ENCODE measurements at places on chromosomes 4 and X. TPM values are rescaled to one million over a fixed set of nuclear protein-coding genes. Genes with fewer than 3 reads are reported as not detected.

The TNIP3 gene
- total RNA-seq: 0.45 TPM

The RPS6KA6 gene
- total RNA-seq: not detected

The YY2 gene
- total RNA-seq: 2.0 TPM

The SMARCA1 gene
- not detected for total RNA-seq

The CT45A3 gene
- not detected for total RNA-seq

The TRAM1L1 gene
- not detected for total RNA-seq

The PABPC4L gene
- not detected for total RNA-seq

The NOX1 gene
- not detected for total RNA-seq

The CNGA1 gene
- total RNA-seq: not detected

The RHOXF2 gene
- total RNA-seq: not detected

The TMEM271 gene
- total RNA-seq: not detected

- H3K27me3 ChIP-seq: no peaks in the 10 kb centered on the region
- no peak overlapping the region for H3K4me3 ChIP-seq
- H3K27ac ChIP-seq: no peak overlapping the region
These were observed 500.1 kb downstream of the PCDH18 start for GRCh38 chr4:137032222-137032621.

- no peak overlapping the region for H3K4me3 ChIP-seq
- H3K27ac ChIP-seq: no peak overlapping the region
- no peaks in the 10 kb centered on the region for H3K27me3 ChIP-seq
- H3K36me3 ChIP-seq: no peaks in the 10 kb centered on the region
- no peaks in the 10 kb centered on the region for H3K4me1 ChIP-seq
These were observed 38.9 kb downstream of the RGS12 start for GRCh38 chr4:3331511-3332394.

DNA sequence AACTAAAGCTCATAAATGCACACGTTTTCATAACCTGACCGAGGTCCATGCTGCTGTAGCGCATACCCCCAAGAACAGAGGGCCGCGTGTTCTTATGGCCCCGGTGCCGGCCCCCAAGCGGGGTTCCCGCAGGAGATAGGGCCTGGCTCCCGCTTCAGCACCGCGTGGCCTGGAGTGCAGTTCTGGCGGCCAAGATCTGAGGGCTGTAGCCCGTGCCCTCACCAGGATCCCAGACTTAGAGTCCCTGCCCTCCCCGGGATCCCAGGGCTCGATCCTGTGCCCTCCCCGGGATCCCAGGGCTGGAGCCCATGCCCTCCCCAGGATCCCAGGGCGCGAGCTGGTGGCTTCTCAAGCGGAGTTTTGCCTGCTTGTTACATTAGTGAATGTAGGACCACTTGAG is 1.0 kb upstream of the GRPEL1 start:
- no peak for DNase-seq
- H3K27me3 ChIP-seq: peaks cover 2% of the 10 kb centered on the region
- peaks cover 32% of the 10 kb centered on the region for H3K4me1 ChIP-seq

DNA sequence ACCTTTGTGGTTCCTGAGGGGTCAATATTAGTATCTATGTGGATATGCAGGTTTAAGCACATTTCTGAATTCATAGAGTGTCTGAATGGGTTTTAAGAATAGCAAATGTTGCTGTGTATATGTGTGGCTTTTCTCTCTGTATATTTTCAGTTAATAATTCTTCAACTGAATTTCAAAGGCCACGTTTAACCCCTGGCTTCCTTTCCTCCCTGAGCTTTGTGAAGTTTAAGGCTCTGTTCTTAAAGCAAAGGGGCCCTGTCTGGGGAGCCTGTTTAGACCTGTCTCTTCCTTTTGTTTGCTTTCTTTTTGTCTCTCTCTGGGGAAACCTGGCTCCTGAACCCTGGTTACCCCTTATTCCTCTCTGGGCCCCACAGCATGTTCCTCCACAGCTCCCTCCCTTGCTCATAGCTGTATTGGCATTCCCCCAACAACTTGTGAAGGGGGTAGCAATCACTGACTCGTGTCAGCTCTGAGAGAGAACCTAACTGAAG is 139.1 kb downstream of the COL4A6 start:
- no peak overlapping the region for H3K4me3 ChIP-seq
- no peaks in the 10 kb centered on the region for H3K4me1 ChIP-seq
- no peaks in the 10 kb centered on the region for H3K36me3 ChIP-seq
- no peak for DNase-seq
- H3K27ac ChIP-seq: no peak overlapping the region

DNA sequence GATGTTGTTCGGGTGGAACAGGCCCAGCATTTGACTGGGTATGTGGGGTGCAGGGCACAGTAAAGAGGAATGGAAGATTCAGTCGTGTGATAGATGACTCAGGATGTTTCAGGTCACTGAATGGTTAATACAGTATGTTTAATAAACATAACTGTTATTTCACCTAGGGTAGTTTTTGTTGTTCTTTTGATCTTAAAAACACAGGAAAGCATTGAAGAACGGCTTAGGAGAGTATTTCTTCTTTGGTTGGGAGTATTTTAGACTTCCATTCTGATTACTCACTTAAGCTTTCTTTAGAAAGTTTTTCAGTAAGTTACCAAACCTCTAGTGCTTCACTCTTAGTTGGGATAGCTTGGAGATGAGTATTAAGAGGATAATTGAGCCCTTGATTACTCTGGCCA is 62.3 kb downstream of the STAG2 start:
- peaks cover 5% of the 10 kb centered on the region for H3K4me1 ChIP-seq
- DNase-seq: no peak
- no peaks in the 10 kb centered on the region for H3K27me3 ChIP-seq
- H3K36me3 ChIP-seq: no peaks in the 10 kb centered on the region
- no peak overlapping the region for H3K4me3 ChIP-seq

- no peak for DNase-seq
- H3K27me3 ChIP-seq: no peaks in the 10 kb centered on the region
- no peaks in the 10 kb centered on the region for H3K36me3 ChIP-seq
- H3K27ac ChIP-seq: no peak overlapping the region
These were observed 180.7 kb upstream of the GK2 start for GRCh38 chr4:79588679-79589078.

GRCh38 chr4:18214411-18215055 is 193.0 kb upstream of the LCORL start:
- H3K27me3 ChIP-seq: no peaks in the 10 kb centered on the region
- no peaks in the 10 kb centered on the region for H3K36me3 ChIP-seq
- no peaks in the 10 kb centered on the region for H3K4me1 ChIP-seq
- H3K27ac ChIP-seq: no peak overlapping the region
- no peak for DNase-seq
- no peak overlapping the region for H3K4me3 ChIP-seq

DNA sequence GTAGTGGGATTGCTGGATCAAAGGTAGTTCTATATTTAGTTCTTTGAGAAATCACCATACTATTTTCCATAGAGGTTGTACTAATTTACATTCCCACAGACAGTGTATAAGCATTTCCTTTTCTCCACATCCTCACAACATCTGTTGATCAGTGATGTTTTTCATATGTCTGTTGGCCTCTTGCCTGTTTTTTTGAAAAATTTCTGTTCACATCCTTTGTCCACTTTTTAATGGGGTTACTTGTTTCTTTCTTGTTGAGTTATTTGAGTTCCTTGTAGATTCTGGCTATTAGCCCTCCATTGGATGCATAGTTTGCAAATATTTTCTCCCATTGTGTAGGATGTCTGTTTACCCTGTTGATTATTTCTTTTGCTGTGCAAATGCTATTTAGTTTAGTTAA is 72.6 kb downstream of the STOX2 start:
- H3K27me3 ChIP-seq: peaks cover 41% of the 10 kb centered on the region
- peaks cover 7% of the 10 kb centered on the region for H3K36me3 ChIP-seq
- H3K27ac ChIP-seq: no peak overlapping the region
- no peak overlapping the region for H3K4me3 ChIP-seq
- H3K4me1 ChIP-seq: no peaks in the 10 kb centered on the region

DNA sequence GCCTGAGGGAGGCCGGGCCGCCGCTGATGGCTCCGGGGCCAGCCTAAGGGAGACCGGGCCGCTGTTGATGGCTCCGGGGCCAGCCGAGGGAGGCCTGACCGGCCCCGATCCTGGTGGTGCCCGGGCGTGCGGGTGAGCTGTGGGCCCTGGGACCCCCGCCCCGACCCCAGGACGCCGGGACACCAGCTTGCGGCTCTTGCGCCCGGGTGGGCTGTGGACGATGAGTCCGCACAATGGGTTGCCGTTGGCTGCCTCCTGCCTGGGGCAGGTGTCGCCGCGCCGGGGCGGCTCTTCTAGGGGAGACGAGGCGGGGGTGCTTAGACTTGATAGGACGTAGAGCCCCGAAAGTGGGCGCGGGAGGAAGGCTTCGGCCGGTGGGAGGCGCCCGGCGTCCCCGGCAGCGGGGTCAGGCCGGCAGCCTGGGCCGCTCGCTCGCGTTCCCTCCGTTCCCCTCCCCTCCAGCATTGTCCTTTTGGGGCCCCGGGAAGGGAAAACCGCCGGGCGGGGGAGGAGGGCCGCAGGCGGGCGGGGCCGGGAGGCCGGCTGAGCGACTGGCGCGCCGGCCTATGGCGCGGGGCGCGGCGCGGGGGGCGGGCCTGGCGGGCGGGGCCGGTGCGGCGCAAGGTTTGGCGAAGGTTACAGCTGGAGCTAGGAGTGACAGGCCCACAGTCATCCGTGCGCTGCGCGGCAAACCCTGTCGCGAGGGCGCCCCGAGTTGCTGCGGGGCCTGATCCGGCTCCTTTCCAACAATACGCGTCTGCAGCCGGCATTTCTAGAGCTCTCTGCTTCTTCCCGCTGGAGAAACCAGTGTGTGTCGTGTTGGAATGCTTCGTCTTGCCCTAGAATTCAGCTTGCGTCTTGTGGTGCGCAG is 819 bp downstream of the KIAA0232 start:
- H3K27me3 ChIP-seq: no peaks in the 10 kb centered on the region
- peak overlapping the region; percentile 88 for H3K4me3 ChIP-seq
- peak; percentile 92 for DNase-seq
- H3K36me3 ChIP-seq: no peaks in the 10 kb centered on the region
- H3K27ac ChIP-seq: peak overlapping the region; percentile 55
- peaks cover 42% of the 10 kb centered on the region for H3K4me1 ChIP-seq

DNA sequence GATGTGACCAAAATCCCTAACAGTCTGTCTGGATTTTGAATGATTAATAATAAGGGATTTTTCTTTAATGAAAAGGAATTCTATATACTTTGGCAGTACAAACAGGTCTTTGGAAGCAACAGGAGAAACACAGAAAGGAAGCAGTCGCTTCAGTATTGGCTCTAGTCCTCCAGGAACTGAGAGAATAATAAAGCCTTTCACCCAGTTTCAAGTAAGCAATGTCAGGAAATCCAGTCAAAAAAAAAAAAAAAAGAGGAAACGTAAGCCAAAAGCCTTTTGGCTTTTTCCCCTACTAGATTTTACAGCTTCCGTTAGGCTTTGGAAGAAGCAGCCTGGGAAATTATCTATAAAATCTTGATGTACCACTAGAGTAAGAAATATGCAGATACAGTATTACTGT is 61.7 kb upstream of the HDAC8 start:
- DNase-seq: no peak
- H3K4me3 ChIP-seq: no peak overlapping the region
- no peak overlapping the region for H3K27ac ChIP-seq
- H3K27me3 ChIP-seq: peaks cover 15% of the 10 kb centered on the region
- H3K4me1 ChIP-seq: no peaks in the 10 kb centered on the region

DNA sequence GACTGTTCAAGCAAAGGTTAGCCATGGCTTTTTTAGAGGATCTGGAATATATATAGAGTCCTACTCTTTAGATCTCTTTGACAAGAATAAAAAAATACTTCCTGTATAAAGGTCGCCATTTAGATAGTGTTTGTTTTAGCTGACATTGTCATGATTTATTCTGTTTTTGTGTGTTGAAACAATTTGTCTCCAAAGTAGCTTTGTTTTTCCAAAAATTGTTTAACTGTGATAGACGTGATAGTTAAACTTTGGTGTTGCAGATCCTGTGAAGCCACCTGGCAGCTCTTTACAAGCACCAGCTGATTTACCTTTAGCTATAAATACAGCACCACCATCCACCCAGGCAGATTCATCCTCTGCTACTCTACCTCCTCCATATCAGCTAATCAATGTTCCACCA is 80.3 kb upstream of the SMARCA5 start:
- peaks cover 15% of the 10 kb centered on the region for H3K36me3 ChIP-seq
- DNase-seq: no peak
- H3K27ac ChIP-seq: no peak overlapping the region
- no peaks in the 10 kb centered on the region for H3K27me3 ChIP-seq
- no peaks in the 10 kb centered on the region for H3K4me1 ChIP-seq

DNA sequence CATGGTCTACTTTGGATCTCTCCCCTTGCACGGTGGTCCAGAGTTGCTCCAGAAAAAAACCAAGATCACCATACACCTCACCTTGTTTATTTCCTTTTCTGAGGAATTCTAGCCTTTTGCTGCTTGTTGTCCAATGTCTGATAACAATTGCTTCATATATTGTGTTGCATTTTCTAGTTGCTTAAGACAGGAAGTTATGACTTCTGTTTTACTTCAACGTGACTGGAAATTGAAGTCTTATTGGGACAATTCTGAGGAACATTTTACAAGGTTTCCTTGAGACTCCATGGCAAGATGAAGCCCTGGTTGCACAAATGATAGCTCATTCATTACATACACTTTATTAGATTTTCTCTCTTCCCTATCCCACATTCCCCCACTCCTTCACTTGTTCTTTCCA is 5.2 kb downstream of the CXCL1 start:
- H3K4me1 ChIP-seq: no peaks in the 10 kb centered on the region
- peaks cover 4% of the 10 kb centered on the region for H3K27me3 ChIP-seq
- no peaks in the 10 kb centered on the region for H3K36me3 ChIP-seq
- no peak for DNase-seq
- no peak overlapping the region for H3K27ac ChIP-seq
- no peak overlapping the region for H3K4me3 ChIP-seq

- peak overlapping the region; percentile 17 for H3K4me3 ChIP-seq
- no peaks in the 10 kb centered on the region for H3K36me3 ChIP-seq
- H3K4me1 ChIP-seq: no peaks in the 10 kb centered on the region
- DNase-seq: no peak
These were observed 36.0 kb downstream of the PLAC1 start for GRCh38 chrX:134622056-134622812.

DNA sequence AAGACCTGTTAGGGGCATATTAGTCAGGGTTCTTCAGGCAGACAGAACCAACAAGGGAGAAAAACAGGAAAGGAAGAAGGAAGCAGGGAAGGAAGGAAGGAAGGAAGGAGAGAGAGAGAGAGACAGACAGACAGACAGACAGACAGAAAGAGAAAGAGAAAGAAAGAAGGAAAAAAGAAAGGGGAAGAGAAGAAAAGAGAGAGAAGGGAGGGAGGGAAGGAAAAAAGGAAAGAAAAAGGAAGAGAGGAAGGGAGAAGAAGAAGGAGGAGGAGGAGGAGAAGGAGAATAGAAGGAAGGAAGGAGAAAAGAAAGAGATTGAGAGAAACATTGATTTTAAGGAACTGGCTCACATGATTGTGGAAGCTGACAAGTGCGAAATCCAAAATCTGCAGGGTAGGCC is 89.0 kb downstream of the DHX15 start:
- no peaks in the 10 kb centered on the region for H3K36me3 ChIP-seq
- no peak overlapping the region for H3K4me3 ChIP-seq
- peaks cover 20% of the 10 kb centered on the region for H3K27me3 ChIP-seq
- DNase-seq: no peak
- H3K4me1 ChIP-seq: no peaks in the 10 kb centered on the region

DNA sequence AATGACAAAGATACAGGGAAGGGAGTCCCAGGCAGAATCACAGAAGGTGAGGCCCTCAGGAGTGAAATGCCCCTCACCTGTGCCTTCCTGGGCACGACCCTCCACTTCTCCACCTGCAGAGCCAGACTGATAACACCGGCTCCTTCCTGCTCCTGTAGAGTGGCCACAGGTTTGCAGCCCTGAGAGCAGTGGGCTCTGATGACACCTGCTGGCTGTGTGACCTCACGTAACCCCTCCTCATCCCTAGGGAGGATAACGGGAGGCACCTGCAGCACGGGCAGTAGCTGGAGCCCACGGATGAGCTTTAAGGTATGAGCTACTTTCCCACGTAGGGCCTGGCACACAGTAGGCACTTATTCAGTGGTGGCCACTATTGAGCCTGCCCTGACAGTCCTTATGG is 25.5 kb upstream of the MAN2B2 start:
- peaks cover 30% of the 10 kb centered on the region for H3K27me3 ChIP-seq
- H3K27ac ChIP-seq: no peak overlapping the region
- no peak overlapping the region for H3K4me3 ChIP-seq
- DNase-seq: no peak

All from natural killer cell treated with Interleukin-12 subunit alpha and Interleukin-12 subunit beta and Interleukin-15 and Interleukin-18, amount 100 ng/mL, for 72 hours (primary cell).